ENCODE measurements at places on chromosomes 1 and 21.

DNA sequence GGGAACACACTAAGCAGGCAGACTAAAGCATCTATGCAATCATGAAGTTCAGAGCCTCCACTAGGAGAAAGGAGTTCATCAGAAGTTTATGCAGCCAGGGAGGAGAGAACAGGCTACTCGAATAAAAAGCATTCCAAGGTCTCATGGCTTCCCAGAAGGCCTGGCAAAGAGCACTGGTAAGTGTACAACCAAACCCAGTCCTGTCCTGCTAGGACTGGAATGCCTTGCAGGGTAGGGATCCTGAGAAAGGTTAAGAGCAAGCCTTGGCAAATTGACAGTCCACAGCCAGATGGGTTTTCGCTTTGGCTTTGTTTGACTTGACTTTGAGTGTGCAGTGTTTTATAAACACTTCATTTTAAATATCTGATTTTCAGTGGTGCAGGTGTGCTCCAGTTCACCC lies 133.6 kb upstream of the ATP1B1 start:
- DNase-seq: no peak

- no peak for DNase-seq
These were observed 603.5 kb upstream of the ADAMTS5 start for GRCh38 chr21:27570306-27570868.

DNA sequence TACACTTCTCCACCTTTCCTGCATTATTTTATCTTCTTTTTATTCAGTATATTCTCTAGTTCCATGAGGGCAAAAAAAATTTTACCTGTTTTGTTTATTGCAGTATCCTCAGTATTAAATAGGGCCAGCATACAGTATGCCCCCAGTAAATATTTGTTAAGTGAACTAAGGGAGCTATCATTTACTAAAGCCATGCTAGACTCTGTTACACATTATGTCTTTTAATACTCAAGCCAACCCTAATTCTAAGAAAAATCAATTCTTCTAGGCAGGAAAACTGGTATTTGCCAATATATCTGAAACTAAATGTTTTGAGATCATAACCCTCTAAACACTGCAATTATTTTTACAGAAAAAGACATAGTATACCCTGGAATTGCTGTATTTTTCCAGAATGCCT lies 18.3 kb downstream of the TMEM50A start:
- no peak for DNase-seq

DNA sequence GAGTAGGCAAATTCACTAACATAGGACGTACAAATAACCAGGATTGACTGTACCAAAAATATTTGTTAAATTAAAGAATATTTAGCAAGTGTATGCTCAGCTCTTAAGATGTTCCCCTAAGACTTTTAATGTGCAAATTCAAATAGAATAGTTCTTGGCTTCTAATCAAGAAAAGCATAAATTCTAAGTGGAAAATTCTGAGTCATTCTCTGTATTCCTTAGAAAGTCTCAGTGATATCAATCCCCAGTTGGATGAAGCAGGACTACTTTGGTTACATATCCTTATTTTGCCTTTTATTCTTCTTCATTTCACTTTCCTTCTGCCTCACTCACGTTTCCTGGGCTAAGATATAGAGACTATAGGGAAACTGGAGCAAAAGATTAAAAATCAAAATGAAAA lies 130.2 kb downstream of the IFI44 start:
- no peak for DNase-seq

- no peak for DNase-seq
These were observed 72.1 kb upstream of the SIM2 start for GRCh38 chr21:36626791-36627190.

- no peak for DNase-seq
These were observed 165.8 kb downstream of the ST6GALNAC3 start for GRCh38 chr1:76240316-76240715.

GRCh38 chr21:43352568-43353281 lies 74.2 kb downstream of the SIK1 start:
- DNase-seq: no peak

DNA sequence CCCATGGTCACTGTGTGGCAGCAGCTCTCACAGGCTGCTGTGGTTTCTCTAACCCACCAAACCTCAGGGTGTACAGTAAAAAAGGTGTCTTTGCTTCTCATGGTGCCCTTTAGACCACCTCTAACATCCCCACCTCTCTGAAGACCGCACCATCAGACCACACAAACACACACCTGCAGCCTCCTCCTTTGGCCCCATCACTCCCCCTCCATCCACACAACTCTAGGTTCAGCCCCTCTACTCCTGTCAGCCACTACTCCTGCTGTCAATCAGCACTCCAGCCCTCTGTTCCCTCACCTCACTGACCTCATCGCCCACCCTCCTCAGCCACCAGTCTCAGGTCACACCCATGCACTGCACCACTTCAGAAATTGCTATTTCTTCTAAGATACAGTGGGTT lies 7.5 kb downstream of the ZNF692 start:
- DNase-seq: no peak

DNA sequence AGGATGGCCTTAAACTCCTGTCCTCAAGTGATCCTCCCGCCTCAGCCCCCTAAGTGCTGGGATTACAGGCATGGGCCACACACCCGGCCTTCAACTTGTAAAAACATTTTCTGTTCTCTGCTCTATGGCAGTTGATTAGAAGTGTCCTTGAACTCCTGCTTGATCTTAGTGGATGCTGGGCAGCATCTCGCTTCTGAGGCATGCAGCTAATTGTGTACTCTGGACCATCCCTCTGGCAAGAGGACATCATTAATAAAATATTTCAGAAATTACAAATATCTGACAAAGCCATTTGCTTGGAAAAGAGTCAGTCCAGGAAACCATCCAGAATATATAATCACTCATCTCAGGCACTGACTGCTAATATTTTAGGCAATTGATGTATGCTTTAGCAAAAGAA lies 8.1 kb downstream of the NGF start:
- DNase-seq: no peak

DNA sequence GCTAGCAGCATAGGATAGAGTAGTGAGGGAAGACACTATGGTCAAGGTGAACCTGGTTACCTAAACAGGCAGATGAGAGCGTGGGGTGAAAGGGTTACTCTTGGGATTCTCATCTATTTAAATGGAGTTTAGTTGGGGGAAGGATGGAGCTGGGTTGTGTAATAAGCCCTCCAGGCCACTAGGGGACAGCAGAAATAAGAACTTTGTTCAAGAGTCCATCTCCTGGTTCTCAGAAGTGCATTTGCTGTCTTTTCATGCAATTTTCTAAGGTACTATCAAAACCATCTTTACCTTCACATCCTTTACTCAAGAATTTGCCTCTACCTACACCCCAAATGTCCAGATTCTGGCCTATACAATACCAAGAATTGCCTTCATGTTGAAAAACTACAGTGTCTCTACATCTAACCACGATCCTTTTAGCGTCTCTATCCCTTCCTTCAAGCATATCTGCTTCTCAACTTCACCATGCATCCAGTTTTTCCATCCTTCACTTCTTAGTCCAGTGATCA lies 28.0 kb downstream of the SLAMF1 start:
- no peak for DNase-seq

GRCh38 chr1:114075546-114076242 lies 78.0 kb downstream of the SYT6 start:
- DNase-seq: no peak

- DNase-seq: no peak
These were observed 51.4 kb upstream of the LRIG2 start for GRCh38 chr1:113021430-113022085.

DNA sequence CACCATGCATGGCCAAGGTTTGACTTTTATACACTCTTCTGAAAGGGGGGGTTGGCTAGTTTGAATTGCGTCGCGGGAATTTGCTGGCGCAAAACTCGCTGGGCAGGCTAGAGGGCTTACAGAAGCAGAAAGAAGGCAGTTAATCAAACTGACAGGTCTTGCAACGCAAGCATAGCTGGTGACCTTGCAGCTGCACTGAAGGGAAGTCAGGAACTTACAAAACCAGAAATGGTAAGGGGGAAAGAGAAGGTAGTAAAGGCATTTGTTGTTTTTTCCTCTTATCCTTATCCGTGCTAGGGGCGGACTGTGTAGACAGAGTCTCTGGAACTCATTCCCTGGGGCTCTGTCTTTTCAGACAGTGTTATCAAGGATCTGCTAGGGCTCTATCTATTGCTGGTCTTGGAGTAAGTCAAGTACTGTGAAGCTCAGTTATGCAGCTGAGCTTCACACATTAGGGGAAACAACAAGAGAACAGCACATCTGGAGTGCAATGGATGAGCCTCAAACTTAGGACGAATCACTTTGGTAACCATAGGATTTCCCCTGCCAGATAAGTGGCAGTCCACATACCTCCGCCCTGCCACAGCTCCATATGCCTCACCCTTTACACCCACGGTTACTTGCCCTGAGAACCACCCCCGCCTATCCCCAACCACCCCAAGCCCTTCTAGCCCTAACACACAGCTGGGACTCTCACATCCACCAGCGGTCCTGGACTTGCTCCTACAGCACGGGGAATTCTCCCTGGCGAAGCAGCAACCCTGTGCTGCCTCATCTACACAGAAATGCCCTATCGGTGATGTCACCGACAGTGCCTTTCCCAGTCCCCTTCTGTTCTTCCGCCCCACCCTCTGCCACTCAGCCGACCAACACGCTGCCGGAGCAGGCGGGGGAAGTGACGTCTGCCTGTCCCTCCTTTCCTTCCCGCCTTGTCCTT lies 251.4 kb downstream of the FAM72C start:
- DNase-seq: no peak

DNA sequence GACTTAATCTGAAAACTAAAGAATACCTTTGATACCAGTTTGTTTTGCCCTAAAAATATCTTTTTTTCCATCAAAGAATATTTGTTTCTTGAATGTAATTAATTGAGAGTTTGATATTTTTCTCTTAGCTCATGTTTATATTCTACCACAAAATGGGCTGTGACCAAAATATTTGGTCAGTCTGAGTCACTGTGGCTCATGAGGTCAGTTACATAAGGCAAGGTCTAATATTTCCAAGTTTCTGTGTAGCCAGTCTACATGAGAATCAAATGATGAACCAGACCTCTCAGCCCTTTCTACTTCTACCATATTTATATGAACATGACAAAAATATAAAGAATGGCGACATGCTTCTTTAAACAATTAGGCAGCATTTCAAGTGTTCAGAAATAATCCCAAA lies 83.0 kb upstream of the IVNS1ABP start:
- no peak for DNase-seq

GRCh38 chr1:5938101-5938646 lies 54.1 kb downstream of the NPHP4 start:
- DNase-seq: no peak

- DNase-seq: no peak
These were observed 38.1 kb upstream of the SLAMF9 start for GRCh38 chr1:159992161-159992560.

GRCh38 chr1:76330991-76331603 lies 256.6 kb downstream of the ST6GALNAC3 start:
- peak; percentile 32 for DNase-seq

- no peak for DNase-seq
These were observed 63.4 kb downstream of the KCNAB2 start for GRCh38 chr1:6108937-6109614.

DNA sequence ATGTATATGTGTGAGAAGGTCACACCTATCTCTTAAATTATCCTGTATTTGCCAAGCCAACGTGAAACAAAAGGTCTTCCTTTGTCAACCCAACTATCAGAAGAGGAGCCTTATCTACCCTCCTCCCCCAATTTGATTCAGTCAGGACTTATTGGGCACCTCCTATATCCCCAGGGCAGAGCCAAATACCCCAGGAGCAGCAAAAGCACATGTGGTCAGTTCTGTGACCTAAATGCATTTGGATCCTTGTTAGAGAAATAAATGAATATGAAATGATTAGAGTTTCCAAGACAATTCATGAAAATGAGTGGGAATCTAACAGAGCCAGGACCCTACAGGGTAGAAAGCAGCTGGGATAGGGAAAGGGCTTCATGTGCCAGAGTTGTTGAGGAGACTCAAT lies 37.0 kb upstream of the KCND3 start:
- no peak for DNase-seq

DNA sequence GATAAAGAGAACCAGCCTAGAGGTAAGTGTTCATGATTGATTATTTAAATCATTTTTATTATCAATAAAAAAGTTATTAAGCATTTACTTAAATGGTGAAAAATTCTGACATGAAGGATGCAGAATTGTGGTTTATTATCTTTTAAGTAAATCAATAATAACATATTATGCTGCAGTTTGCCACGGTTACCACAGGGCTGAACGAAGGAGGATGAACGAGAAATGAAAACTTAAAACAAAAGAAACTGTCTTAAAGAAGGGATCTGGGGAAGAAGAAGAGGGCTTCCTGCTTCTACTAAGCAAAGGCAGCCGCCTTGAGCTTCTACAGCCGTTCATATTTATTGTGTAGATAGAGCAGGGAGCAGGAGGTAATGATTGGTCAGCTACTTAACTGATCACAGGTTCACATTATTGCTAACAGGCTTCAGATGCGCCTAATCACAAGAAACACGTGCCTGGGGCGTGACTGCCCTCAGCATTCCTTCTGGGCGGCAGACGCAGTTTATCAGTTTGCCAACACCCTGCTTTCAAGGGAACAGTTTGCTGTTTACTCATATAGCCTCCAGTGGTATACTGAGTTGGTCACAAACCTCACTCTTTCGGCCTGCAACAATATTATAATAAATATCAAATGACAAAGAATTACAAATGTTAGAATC lies 5.8 kb upstream of the FNBP1L start:
- DNase-seq: no peak

- DNase-seq: no peak
These were observed 286.9 kb downstream of the DISC1 start for GRCh38 chr1:231913493-231913892.

DNA sequence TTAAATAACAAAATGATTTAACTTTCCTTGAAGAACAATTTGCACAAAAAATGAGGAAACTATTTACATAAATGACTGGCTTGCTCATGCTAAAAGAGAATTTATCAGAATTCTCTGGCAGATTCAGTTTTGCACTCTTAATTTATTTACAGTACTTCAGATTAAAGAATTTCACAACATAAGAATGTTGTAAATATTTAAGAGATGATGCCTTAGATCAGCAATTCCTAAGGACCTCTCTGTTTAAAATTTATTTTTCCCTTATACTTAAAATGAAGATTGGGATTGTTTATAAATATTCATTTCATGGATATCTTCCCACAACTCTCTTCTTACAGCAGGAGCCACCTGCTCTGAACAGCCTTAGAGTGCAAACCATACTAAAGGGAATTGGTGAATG lies 120.8 kb downstream of the OLFM3 start:
- DNase-seq: no peak

GRCh38 chr1:230679192-230679591 lies 34.7 kb downstream of the AGT start:
- DNase-seq: no peak

- DNase-seq: no peak
These were observed 2.8 kb downstream of the DHCR24 start for GRCh38 chr1:54884135-54884586.

DNA sequence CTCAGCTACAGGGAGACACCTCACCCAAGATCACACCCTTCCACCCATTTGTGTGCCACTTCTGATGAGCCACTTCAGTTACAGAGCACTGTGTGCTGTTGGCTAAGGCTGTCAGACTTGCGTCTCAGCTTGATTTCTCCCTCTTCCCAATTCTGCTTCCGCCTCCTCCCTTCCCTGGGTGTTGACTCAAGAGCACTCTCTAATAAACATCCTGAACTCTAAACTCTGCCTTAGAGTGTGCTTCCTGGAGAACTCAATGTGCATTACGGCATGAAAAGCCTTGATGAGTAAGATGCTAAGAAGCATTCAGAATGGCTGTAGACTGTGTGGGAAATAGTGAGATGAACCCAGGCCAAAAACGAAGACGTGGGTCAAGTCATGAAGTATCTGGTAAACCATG lies 54.9 kb upstream of the S1PR1 start:
- DNase-seq: no peak

GRCh38 chr1:152919071-152919470 lies 10.7 kb downstream of the IVL start:
- DNase-seq: no peak

GRCh38 chr1:48608882-48609281 lies 136.9 kb upstream of the SPATA6 start:
- DNase-seq: no peak
